Stimulated activated CD8-positive, alpha-beta memory T cell treated with anti-CD3 and anti-CD28 coated beads, Interleukin-4, amount 100 ng/mL, for 1 hour (primary cell): ENCODE measurements at places on chromosomes 1 and 21.

GRCh38 chr1:4137621-4138415 lies 237.7 kb upstream of the C1orf174 start:
- DNase-seq = no peak

DNA sequence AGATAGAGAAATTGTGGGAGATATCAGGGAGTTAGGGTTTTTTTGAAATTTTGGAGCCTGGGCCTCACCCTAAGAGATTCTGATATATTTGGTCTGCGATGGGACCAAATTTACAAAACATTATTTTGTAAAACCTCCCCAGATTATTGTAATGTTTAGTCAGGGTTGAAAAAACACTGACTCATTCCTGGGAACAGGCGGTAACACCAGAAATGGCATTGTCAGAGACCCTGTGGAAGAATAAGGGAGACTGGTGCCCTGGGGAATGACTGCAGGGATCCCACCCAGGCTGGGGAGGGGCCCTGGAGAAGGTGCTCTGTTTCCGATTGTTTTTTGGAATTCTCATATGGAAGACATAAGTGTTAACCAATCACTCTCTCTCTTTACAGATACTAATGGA lies 13.1 kb upstream of the STRIP1 start:
- DNase-seq = no peak

DNA sequence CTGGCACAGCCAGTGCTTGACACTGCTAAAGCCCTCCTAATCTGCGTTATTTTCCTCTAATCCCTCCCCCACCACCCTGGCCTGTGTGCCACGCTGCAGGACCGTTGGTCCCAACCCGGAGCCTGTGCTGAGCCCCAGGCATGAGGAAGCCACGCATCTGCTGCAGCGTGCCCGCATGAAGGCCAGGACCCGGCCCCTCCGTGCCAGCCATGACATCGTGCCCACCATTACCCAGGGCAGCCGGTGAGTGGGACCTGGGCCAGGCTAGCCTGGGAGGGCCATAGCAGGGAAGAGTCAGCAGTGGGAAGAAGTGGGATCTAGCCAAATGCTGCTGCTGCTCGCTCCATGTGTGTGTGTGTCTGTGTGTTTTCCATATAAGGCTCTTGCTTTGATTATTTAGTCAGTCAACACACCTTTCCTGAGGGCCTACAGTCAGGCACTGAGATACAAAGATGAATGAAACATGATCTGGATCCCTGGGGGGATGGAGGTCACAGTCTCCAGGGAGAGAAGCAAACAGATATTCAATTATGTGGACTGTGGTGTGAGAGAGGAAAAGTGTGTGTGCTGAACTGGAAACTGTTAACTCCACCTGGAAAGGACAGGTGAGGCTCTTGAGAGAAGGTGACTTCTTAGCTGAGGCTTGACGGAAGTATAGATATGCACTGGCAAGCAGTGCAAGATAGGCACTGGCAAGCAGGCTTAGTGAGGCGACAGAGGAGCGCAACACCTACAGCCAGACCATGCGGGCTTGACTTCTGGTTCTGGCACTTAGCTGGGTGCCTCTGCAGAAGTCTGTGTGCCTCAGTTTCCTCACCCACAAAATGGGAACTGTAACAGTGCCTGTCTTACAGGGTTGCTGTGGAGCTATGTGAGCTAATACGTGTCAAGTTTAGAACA lies 15.9 kb downstream of the KIAA1614 start:
- DNase-seq = no peak

GRCh38 chr1:29626726-29627125 lies 390.4 kb downstream of the PTPRU start:
- DNase-seq = no peak

GRCh38 chr1:9785406-9785805 lies 38.4 kb downstream of the CLSTN1 start:
- DNase-seq = no peak

- DNase-seq = no peak
These were observed 21.0 kb upstream of the CBR3 start for GRCh38 chr21:36113647-36114428.

DNA sequence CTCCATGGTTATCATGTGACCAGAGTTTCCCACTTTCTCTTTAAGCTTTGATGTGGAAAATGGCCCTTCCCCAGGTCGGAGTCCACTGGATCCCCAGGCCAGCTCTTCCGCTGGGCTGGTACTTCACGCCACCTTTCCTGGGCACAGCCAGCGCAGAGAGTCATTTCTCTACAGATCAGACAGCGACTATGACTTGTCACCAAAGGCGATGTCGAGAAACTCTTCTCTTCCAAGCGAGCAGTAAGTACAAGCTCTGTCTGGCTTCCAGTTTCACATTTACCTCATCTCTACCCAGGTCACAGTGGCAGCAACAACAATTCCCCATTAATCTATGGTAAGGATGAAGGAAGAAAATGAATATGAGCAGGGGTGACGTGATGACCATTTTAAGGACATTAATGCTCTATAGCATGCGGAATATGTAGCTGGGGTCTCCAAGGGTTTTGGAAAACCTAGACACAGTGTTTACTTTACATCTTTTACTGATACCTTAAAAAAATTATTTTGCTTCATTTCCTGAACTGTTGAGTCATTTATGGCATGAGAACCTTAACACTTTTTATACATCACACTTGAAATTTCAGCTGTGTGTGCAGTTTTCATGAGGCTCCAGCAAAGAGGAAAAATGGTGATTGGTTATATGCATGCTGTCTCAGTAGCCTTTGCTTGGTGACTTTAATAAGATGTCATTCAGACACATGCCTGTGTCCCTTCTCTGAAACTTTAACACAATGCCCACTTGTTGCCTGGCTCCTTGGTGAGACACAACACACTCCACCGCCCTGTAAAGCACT lies 286.3 kb upstream of the SGIP1 start:
- no peak for DNase-seq

DNA sequence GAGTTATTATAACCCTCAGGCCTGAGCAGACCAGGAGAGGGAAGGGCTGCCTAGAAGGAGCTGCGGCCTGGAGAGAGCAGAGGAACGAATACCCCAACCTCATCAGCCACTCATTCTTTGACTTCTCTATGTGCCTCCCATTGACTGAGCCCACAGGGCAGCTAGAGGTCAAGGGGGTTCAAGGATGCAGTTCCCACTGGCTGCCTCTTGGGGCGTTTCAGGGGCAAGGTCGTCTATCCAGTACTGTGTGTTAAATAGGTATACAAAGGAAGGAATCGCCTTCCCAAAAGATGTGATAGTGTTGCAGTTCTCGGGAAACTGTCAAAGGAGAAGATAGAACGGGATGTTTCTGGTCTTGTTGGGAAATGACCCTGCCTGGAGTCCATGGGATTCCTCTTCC lies 250.6 kb downstream of the PRDM2 start:
- no peak for DNase-seq

DNA sequence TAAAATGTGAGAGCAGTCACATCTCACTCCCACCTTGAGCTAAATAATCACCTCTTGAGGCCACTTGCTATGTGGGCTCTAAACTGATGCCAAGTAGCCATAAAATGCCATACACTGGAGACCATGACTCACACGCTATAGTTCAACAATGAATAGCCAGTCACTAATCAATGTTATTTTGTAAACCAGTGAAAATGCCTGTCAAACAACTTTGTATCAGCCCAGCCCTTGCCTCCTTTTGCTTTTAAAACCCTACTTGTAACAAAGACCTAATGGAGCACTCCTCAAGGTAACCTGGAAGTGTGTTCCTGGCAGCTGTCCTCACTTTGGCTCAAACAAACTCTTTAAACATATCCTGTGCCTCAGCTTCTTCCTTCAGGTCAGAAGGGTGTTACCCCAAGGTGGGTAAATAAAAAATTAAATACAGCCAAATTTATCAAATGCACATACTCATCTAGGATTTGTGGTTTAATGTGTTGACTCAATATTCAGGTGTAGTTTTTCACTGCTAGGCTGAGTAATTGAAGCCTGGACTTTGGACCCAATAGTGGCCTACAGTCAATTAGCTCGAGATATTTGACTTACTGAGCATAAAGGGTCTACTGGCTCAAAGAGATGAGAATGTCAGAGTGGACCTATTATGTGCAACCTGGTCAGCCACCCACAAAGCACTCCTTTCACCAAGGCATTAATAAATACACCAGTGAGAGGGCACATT lies 154.3 kb downstream of the COQ8A start:
- no peak for DNase-seq

GRCh38 chr1:100053119-100053518 lies 79.6 kb downstream of the SASS6 start:
- no peak for DNase-seq

GRCh38 chr1:169604781-169605560 lies 18.7 kb upstream of the F5 start:
- peak; percentile 27 for DNase-seq

DNA sequence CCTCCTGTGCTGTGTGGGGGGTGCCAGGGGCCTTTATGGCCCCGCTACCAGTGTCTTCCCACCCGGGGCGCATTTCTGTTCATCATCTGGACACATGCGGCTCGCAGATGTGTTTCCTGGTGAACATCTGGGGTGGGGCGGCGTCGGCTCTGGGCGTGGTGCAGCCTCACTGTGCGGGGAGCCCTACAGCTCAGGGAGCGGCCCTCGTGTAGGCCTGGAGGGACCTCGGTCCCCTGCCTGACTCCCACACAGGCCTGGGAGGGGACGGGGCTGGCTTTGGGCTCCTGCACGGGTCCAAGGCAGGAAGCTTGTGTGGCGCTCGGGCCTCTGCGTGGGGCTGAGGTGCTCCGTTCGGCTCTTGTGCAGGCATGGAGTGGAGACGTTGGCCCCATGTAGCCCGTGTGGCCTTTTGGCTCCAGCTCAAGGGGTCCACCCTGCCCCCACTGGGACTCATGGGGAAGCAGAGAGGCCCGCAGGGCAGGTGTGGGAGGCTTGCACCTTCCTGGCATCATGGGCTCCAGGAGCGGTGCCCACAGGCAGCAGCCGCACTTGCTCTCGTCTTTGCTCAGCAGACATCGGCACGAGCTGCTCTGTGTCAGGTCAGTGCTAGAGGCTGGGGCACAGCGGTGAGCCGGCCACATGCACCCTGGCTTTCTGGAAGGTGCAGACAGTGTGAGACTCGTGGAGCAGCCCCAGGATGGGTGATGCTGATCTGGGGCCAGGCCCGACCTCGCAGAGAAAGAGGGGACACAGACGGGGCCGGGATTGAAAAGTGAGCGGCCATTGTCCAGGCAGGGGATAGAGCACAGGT lies 90.1 kb upstream of the ACTRT2 start:
- no peak for DNase-seq

DNA sequence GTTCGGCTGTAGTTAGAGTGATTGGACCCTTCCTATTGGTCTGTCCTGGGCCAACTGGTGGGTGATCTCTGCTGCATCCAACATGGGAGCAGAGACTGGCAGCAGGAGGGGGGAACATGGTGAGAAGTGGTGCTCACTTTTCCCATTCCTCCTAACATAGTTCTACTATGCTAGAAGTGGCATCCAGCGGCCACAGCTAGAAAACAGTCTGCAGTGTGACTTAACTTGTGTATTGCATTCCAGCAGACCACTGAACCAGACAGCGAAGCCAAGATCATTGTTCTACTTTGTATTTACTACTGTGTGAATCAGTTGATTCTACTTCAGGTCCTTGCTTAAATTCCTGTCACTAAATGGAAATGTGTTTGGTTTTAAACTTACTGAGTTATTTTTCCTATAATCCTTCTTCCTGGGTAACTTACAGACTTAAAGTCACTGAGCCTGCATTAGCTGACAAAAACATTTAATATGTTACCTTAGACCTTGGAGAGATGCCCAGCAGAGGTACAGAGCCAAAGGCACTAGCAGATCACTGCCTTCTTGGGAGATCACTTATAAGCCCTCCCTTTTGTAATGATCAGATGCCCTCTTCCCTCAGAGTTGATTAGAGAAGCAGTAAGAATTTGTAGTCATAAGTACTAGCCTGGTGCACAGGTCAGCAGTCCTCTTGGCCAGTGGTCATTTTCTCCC lies 8.2 kb downstream of the FABP3 start:
- no peak for DNase-seq

- DNase-seq = no peak
These were observed 1.2 kb upstream of the ADAM15 start for GRCh38 chr1:155049651-155050559.

DNA sequence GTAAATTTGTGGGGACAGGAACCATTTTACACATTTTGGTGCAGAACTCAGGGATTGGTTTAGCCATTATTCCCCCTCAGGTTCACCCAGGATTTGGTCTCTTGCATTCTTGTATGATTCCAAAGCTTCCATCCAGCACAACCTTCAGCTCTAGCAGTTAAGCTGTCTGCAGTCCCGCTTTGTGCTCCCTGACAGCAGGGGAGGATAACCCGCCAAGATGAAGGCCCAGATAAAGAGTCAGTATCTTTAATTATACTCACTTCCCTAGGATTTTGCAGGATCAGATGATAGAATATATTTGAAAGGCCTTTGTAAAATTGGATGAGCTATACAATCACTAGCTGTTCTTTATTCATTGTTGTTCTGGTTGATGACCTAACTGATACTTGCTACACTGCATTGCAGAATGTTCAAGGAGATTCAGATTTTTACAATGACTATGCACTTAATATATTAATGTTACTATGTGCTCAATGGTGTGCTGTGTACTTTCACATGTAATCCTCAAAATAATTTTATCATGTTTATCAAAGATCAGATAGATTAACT lies 49.8 kb downstream of the SLC16A1 start:
- no peak for DNase-seq

GRCh38 chr1:200968469-200969410 lies 54.8 kb downstream of the KIF21B start:
- no peak for DNase-seq

GRCh38 chr1:52139817-52140540 lies 1.9 kb upstream of the ZFYVE9 start:
- no peak for DNase-seq

- DNase-seq = no peak
These were observed 71.6 kb downstream of the TMEM200B start for GRCh38 chr1:29052100-29052499.

DNA sequence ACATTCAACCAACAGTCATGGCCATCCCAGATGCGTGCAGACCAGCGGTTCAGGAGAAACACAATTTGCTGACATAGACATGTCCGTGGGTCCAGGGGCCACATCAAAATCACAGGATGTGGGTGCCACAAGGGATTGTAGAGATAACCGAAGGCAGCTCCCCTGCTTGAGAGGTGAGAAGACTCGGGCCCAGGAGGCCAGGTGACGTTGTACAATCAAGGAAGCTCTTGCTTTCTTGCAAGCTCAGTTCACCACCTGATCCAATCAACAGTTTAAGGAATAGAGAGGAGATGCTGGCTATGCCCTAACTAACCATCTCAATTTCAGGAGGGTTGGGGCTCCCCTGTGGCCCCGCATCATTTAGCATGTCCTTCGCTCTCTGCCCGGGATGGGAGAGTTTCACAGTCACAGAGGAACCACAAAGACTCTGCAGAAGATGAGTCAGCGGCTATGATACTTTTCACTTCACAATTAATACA lies 19.5 kb downstream of the UBASH3A start:
- peak; percentile 22 for DNase-seq

DNA sequence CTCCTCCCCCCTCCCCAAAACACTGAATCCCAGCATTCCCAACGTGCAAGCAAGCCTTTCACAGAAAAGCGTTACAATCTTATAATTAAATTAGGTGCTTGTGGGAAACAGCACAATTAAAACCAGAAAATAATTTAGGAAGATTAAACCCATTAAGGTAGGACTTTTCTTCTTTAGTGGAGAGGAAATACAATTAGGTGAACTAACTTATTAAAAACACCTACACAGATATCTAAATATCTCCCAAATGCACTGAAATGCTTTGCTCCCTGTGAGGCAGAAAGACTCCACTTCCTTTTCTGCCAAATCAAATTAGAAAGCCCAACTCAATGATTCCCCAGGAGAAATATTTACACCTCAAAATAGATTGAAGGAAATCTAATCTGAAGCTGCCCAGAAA lies 60.9 kb upstream of the ETS2 start:
- DNase-seq = no peak

- no peak for DNase-seq
These were observed 346.2 kb downstream of the BARHL2 start for GRCh38 chr1:90370686-90371447.

GRCh38 chr21:25220169-25220568 lies 387.1 kb downstream of the MRPL39 start:
- DNase-seq = no peak
